Osteocyte (in vitro differentiated cells): ENCODE measurements at places on chromosomes 16 and 17. TPM values are rescaled to one million over a fixed set of nuclear protein-coding genes. Genes with fewer than 3 reads are reported as not detected.

GRCh38 chr17:1630662-1631061 is 2.0 kb upstream of the SLC43A2 start:
- peaks cover 16% of the 10 kb centered on the region for H3K4me1 ChIP-seq
- H3K4me3 ChIP-seq, result peak overlapping the region; percentile 75
- peaks cover 29% of the 10 kb centered on the region for H3K27me3 ChIP-seq
- H3K27ac ChIP-seq, result no peak overlapping the region
- no peaks in the 10 kb centered on the region for H3K36me3 ChIP-seq

Gene GLIS2
- 58.6 and 59.9 TPM in 2 replicates for total RNA-seq

GRCh38 chr17:36614933-36615332 is 13.6 kb downstream of the MRM1 start:
- no peak for DNase-seq
- no peaks in the 10 kb centered on the region for H3K36me3 ChIP-seq
- H3K4me1 ChIP-seq, result peaks cover 5% of the 10 kb centered on the region
- H3K4me3 ChIP-seq, result no peak overlapping the region
- no peak overlapping the region for H3K27ac ChIP-seq
- H3K27me3 ChIP-seq, result peaks cover 4% of the 10 kb centered on the region

GRCh38 chr17:14738652-14738988 is 437.7 kb downstream of the HS3ST3B1 start:
- H3K27me3 ChIP-seq, result no peaks in the 10 kb centered on the region
- no peaks in the 10 kb centered on the region for H3K36me3 ChIP-seq
- peaks cover 60% of the 10 kb centered on the region for H3K4me1 ChIP-seq
- DNase-seq, result no peak
- H3K27ac ChIP-seq, result peak overlapping the region; percentile 91

Gene TBC1D3K
- not detected in 2 replicates for total RNA-seq

Gene PRR11
- 11.1 TPM in 2 replicates for total RNA-seq

DNA sequence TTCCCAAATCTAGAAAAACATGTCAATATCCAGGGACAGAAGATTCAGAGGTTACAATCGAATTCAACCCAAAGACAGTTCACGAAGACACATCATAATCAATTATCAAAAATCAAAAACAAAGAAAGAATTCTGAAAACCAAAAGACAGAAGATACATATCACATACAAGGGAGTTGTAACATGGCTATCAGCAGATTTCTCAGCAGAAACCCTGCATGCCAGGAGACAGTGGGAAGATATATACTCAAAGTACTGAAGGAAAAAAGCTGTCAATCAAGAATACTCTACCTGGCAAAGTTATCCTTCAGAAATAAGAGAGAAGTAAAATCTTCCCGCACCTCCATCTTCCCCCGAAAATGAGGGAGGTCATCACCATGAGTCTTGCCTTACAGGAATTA is 258.6 kb downstream of the CEP112 start:
- peaks cover 6% of the 10 kb centered on the region for H3K36me3 ChIP-seq
- no peaks in the 10 kb centered on the region for H3K27me3 ChIP-seq
- peaks cover 14% of the 10 kb centered on the region for H3K4me1 ChIP-seq
- no peak overlapping the region for H3K4me3 ChIP-seq

DNA sequence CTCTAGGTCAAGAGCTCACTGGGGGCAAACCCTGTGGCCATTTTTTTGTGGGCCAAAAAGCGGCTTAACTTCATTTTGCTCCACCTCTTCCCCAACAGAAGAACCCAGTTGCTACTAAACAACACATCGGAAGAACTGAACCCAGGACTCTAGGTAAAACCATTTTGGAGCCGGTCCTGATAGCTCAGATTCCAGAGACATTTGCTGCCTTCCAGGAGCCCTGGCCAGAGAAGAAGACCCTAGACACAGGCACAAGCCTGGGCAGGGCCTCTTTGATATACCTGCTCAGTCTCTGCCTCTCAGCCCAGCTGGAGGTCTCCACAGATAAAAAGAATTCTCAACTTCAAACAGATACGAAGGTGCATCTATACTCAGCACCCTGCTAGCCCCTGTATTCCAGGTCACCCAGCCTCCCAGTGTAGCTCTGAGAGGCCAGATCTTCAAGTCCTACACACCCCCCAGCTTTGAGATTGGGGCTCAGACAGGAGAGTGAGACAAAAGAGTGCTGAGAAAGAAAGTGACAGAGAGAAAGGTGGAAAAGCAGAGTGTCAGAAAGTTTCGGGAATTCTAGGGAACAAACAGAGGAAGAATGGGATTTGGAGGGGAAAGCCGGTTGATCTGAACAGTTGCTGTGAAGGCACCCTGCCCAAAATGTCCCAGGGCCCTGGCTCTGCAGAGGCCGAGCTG is 6.6 kb upstream of the HOXB9 start:
- H3K27ac ChIP-seq, result no peak overlapping the region
- H3K4me3 ChIP-seq, result no peak overlapping the region
- H3K27me3 ChIP-seq, result peaks cover 97% of the 10 kb centered on the region
- no peaks in the 10 kb centered on the region for H3K4me1 ChIP-seq
- H3K36me3 ChIP-seq, result no peaks in the 10 kb centered on the region
- DNase-seq, result no peak

DNA sequence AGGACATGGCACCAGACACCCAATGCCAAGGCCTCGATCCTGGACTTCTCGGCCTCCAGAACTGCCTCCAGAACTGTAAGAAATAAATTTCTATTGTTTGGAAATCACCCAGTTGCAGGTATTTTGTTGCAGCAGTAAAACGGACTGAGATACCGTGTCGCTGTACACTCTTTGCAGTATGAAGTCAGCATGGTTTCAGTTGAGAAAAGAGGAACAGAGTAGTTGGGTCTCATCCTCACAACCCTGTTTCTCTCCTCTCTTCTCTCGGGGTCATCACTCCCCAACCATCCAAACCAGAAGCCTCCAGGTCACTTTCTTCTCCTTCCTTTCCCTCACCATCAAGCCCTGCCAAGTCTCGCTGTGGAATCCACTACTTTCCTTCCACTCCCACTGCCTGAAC is 77.8 kb downstream of the ADCY9 start:
- H3K27me3 ChIP-seq, result no peaks in the 10 kb centered on the region
- no peak for DNase-seq
- H3K4me1 ChIP-seq, result peaks cover 5% of the 10 kb centered on the region
- no peak overlapping the region for H3K27ac ChIP-seq
- no peak overlapping the region for H3K4me3 ChIP-seq

- peaks cover 10% of the 10 kb centered on the region for H3K27me3 ChIP-seq
- no peak overlapping the region for H3K27ac ChIP-seq
- DNase-seq, result no peak
- H3K4me3 ChIP-seq, result no peak overlapping the region
- peaks cover 11% of the 10 kb centered on the region for H3K4me1 ChIP-seq
Measured at GRCh38 chr17:61611323-61611722, 20.3 kb upstream of the NACA2 start.

GRCh38 chr17:66564992-66565465 is 262.6 kb downstream of the PRKCA start:
- peak; percentile 54 for DNase-seq
- no peaks in the 10 kb centered on the region for H3K27me3 ChIP-seq
- H3K27ac ChIP-seq, result peak overlapping the region; percentile 69
- peaks cover 34% of the 10 kb centered on the region for H3K4me1 ChIP-seq
- H3K4me3 ChIP-seq, result no peak overlapping the region

DNA sequence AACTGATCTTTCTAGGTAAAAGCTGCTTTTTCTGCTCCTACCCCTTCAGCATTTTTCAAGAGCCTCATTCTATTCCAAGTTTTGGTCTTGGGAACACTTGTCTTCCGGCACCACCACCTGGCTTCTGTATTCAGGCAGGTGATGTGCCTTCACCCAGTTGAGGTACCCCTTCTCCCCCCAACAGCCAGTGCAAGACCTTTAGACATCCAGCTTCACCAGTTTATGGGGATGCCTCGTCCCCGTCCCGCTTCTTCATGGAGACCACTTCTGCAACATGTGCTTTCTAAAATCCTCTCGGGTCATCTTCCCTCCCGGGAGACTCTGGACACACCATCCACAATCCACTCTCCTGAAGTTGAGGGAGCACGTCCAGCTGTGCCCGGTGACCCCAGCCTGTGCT is 69.9 kb downstream of the SRCIN1 start:
- peaks cover 31% of the 10 kb centered on the region for H3K27me3 ChIP-seq
- H3K36me3 ChIP-seq, result no peaks in the 10 kb centered on the region
- no peaks in the 10 kb centered on the region for H3K4me1 ChIP-seq
- no peak overlapping the region for H3K27ac ChIP-seq
- no peak for DNase-seq
- no peak overlapping the region for H3K4me3 ChIP-seq

Gene SIAH1
- total RNA-seq, result 29.4 and 32.2 TPM in 2 replicates

DNA sequence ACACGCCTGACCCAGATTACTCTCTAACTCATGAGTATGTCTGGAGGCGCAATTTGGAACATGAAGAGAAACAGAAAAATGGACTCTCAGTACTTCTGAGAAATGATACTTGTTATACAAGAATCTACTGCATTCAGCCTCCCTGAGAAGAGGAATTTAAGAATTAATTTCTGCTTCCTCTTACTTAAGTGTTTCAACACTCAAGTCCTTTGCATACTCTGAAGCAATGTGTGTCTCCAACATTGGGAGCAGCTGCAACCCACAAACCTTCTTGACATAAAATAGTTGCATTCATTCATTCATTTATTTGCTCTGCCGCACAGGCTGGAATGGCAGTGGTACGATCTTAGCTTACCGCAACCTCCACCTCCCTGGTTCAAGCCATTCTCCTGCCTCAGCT is 199.8 kb downstream of the NPIPA7 start:
- H3K4me1 ChIP-seq, result no peaks in the 10 kb centered on the region
- DNase-seq, result peak; percentile 36
- H3K27ac ChIP-seq, result no peak overlapping the region
- H3K4me3 ChIP-seq, result no peak overlapping the region

- H3K27me3 ChIP-seq, result no peaks in the 10 kb centered on the region
- H3K4me1 ChIP-seq, result peaks cover 13% of the 10 kb centered on the region
- H3K36me3 ChIP-seq, result peaks cover 9% of the 10 kb centered on the region
- H3K27ac ChIP-seq, result peak overlapping the region; percentile 50
- DNase-seq, result no peak
Measured at GRCh38 chr17:30292286-30292858, 628 bp upstream of the BLMH start.

Gene TBX4
- not detected in 2 replicates for total RNA-seq

Gene SULT1A4
- 0.78 and 0.86 TPM in 2 replicates for total RNA-seq

DNA sequence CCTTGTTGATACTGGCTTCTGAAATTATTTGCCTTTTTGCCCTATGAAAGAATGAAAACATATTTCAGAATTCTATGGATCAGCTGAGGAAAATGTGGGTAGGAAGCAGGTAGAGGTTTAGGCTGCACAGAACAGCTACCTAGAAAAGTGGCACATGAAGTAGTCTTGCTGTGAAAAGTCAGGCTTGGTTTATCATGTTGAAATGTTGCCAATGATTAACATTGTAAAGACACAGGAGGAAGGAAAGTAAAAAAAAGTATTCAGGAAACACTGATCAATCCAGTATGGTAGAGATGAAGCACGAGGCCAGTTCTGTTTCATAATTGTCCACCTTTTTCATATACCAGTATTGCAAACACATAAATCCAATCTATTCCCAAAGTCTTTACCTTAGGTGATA is 29.9 kb downstream of the ABCA6 start:
- no peaks in the 10 kb centered on the region for H3K36me3 ChIP-seq
- no peaks in the 10 kb centered on the region for H3K27me3 ChIP-seq
- H3K27ac ChIP-seq, result no peak overlapping the region

GRCh38 chr17:18246880-18247612 is 11.5 kb downstream of the FLII start:
- H3K36me3 ChIP-seq, result peaks cover 31% of the 10 kb centered on the region
- DNase-seq, result no peak
- H3K27me3 ChIP-seq, result no peaks in the 10 kb centered on the region
- no peak overlapping the region for H3K4me3 ChIP-seq

DNA sequence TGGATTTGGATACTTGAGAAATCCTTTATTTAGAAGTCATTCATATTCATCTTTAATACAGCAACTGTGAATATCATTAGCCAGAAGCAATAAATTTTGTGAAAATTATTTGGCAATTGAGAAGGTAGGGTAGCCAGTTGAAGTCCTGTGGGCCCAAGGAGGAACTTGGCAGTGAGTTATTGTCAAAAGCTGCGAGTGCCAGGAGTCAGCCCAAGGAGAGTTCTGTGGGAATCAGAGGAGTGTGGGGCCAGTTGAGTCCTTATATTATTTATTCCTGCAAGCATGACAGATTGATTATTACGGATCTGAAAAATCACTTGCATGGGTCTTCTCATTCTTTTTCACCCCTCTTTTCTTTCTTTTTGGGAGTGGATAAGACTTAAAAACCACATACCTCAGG is 38.3 kb downstream of the PRKCA start:
- no peak overlapping the region for H3K4me3 ChIP-seq
- no peak for DNase-seq
- no peaks in the 10 kb centered on the region for H3K36me3 ChIP-seq
- H3K27me3 ChIP-seq, result no peaks in the 10 kb centered on the region
- H3K27ac ChIP-seq, result no peak overlapping the region

Gene TSEN54
- total RNA-seq, result 12.6 and 23.3 TPM in 2 replicates

- no peak overlapping the region for H3K27ac ChIP-seq
- H3K27me3 ChIP-seq, result peaks cover 10% of the 10 kb centered on the region
- no peak overlapping the region for H3K4me3 ChIP-seq
Measured at GRCh38 chr16:68754084-68754792, 17.1 kb downstream of the CDH1 start.

DNA sequence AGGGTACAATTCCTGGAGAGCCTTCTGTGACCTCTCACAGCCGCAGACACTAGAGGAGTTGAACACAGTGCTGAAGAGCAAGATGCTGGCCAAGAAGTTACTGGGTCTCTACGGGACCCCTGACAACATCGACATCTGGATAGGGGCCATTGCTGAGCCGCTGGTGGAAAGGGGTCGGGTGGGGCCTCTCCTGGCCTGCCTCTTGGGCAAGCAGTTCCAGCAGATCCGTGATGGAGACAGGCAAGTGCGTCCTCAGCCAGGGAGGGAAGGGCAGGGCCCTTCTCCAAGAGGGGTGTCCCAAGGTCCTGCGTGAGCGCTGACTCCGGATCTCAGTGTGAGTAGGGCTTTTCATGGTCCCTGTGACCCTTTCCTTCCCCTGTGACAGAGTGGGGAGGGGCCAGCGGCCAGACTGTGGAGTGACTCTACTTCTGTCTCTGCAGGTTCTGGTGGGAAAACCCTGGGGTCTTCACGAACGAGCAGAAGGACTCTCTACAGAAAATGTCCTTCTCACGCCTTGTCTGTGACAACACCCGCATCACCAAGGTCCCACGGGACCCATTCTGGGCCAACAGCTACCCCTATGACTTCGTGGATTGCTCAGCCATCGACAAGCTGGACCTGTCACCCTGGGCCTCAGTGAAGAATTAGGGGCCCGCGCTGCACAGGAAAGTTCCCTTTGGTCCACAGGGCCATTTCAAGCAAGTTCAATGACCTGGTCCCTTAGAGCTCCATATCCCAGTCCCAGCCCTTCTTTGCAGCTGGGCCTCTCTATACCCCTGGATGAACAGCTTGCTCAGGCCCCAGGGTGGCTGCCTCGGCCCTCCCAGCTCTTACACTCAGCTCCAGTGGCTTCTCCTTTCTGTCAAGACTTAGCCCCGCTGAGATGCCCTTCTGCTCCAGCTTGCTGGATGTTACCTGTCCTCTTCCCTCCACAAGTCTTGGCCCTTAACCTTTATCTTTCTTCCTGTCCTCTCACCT is 13.1 kb downstream of the MPO start:
- no peaks in the 10 kb centered on the region for H3K4me1 ChIP-seq
- peak; percentile 72 for DNase-seq

- no peak overlapping the region for H3K27ac ChIP-seq
- peaks cover 25% of the 10 kb centered on the region for H3K4me1 ChIP-seq
- DNase-seq, result no peak
- no peak overlapping the region for H3K4me3 ChIP-seq
- no peaks in the 10 kb centered on the region for H3K36me3 ChIP-seq
Measured at GRCh38 chr16:83134638-83135037, 507.9 kb downstream of the CDH13 start.

- no peak overlapping the region for H3K4me3 ChIP-seq
- no peaks in the 10 kb centered on the region for H3K27me3 ChIP-seq
- no peak overlapping the region for H3K27ac ChIP-seq
- H3K4me1 ChIP-seq, result peaks cover 2% of the 10 kb centered on the region
- DNase-seq, result no peak
- H3K36me3 ChIP-seq, result peaks cover 55% of the 10 kb centered on the region
Measured at GRCh38 chr17:81591971-81592370, 39.8 kb upstream of the FAAP100 start.
